ENCODE measurements at places on chromosomes 4 and X. TPM values are rescaled to one million over a fixed set of nuclear protein-coding genes. Genes with fewer than 3 reads are reported as not detected.

DNA sequence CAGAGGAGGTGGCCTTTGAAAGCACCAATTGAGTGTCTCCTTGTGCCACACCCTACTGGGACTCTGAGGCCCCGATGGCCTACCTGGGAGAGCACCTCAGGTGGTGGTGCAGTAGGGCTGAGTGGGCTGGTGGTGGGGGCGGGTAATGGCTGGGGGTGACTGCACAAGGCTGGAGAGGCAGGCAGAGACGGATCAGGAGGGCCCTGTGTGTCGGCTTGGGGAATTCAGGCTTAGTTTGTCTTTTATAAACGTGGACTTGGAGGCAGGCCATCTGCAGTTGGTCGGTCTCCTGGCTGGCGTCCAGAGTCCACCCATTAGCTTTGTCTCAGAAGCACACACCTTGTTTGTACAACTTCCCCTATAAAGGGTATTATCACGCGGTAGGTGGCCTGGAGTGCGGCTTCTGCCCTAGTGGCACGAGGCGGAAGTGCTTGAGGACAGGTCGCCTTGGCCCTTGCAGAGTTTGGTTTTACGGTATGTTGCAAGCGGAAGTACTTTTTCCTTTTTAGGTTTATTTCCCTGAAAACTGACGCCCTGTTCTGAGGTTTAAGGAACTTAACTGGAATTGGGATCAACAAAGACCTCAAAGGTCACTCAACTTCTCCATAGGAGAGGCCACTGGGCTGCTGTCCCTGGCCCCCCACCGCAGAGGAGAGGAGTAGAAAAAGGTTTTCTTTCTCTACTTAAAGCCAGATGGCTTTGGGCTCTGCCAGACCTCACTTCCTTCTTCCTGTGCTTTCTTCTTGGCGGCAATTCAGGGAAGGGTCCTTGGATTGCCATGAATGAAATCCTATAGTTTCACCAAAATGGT is 8.0 kb downstream of the TBC1D14 start:
- DNase-seq: peak; percentile 69
- peak overlapping the region; percentile 90 for H3K27ac ChIP-seq
- no peaks in the 10 kb centered on the region for H3K27me3 ChIP-seq
- peaks cover 22% of the 10 kb centered on the region for H3K4me1 ChIP-seq
- H3K4me3 ChIP-seq: no peak overlapping the region

- no peak overlapping the region for H3K27ac ChIP-seq
- no peaks in the 10 kb centered on the region for H3K4me1 ChIP-seq
- no peak overlapping the region for H3K4me3 ChIP-seq
- H3K27me3 ChIP-seq: no peaks in the 10 kb centered on the region
- DNase-seq: no peak
These were observed 11.4 kb upstream of the FGF2 start for GRCh38 chr4:122815248-122815647.

DNA sequence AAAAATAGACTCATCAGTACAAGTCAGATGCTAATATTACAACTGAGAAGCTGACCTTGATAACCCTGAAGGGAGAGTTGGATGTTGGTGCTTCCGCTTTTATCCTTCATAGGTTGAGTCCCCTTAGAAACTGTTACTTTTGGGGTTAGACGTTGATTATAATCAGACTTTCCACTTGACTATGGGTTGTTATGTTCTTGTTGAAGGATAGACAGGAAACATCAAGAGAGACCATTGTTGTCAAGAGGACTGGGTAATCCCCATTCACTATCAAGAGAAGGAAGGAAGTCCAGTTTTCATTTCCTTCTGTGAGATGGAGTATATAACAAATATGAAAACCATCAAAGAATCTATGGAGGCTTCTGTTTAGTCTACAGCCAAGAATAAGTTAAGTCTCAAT is 229.9 kb upstream of the AFF2 start:
- peaks cover 17% of the 10 kb centered on the region for H3K27me3 ChIP-seq
- no peak for DNase-seq
- no peaks in the 10 kb centered on the region for H3K36me3 ChIP-seq
- no peak overlapping the region for H3K4me3 ChIP-seq

DNA sequence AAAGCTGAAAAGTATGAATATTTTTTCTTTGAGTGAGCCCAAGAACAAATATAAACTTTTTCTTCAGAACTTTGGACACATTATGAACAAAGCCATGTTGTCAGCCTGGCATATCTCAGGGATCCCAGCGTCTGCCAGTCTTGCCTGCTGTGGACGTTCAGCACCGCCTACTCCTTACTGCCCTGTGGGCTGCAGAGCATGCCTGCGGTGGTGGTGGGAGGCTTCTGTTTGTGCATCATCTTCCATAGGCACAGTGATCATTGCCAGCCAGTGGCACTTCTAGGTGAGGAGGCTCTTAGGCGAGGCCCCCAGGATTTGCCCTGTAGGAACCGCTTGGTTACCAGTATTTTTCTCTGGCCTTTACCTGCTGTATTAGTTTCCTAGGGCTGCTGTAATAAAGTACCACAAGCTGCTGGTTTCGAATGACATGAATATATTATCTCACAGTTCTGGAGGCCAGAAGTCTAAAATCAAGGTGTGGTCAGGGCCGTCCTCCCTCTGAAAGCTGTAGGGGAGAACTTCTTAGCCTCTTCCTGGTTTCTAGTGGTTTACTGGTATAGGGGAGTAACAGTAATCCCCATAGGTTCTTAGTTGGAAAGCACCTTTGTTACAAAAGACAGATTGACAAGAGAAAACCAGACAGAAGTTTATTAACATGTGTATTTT is 15.4 kb downstream of the ANXA3 start:
- H3K27me3 ChIP-seq: no peaks in the 10 kb centered on the region
- H3K27ac ChIP-seq: peak overlapping the region; percentile 76
- H3K4me3 ChIP-seq: no peak overlapping the region
- no peak for DNase-seq
- no peaks in the 10 kb centered on the region for H3K4me1 ChIP-seq

- peaks cover 80% of the 10 kb centered on the region for H3K27me3 ChIP-seq
- no peak for DNase-seq
- H3K27ac ChIP-seq: no peak overlapping the region
- H3K4me1 ChIP-seq: no peaks in the 10 kb centered on the region
These were observed 675 bp downstream of the L1CAM start for GRCh38 chrX:153885208-153885787.

DNA sequence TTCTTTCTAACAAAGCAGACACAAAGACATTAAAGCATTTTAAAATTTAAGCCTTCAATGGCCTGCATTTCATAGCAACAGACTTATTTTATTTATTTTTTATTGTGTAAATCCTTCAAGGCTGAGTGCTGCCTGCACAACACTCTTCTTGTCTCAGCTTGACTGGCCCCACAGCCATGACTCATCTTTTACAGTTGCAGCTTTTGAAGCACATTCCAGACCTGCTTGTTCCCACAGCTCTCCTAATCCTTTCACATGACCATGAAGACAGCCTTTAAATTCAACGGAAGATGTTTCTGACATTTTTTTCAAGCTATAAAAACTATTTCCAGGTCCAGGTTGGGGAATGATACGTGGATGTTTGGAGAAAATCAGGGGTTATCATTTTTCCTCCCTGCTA is 276.9 kb upstream of the TACR3 start:
- DNase-seq: no peak
- H3K4me3 ChIP-seq: no peak overlapping the region
- H3K4me1 ChIP-seq: no peaks in the 10 kb centered on the region
- H3K27me3 ChIP-seq: no peaks in the 10 kb centered on the region
- no peaks in the 10 kb centered on the region for H3K36me3 ChIP-seq
- H3K27ac ChIP-seq: peak overlapping the region; percentile 14

DNA sequence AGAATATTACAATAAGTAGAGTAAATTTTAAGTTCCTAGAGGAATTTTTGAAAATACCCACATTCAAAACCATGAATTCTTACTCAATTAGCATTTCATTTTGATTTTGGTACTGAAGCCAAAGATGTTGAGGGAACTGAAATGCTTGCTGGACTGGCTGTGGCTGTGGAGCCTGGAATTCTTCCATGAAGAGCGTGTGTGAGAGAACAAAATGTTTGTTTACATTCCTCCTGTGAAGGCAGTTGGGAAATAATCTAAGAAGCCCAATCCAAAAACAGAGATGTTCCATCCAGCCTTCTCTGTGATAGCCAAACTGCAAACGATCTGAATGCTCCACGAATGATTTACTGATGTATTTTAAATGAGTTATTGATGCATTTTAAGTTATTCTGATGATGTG is 3.8 kb upstream of the ADH1B start:
- peak; percentile 36 for DNase-seq
- no peak overlapping the region for H3K4me3 ChIP-seq
- no peaks in the 10 kb centered on the region for H3K36me3 ChIP-seq
- peak overlapping the region; percentile 73 for H3K27ac ChIP-seq
- H3K4me1 ChIP-seq: no peaks in the 10 kb centered on the region

DNA sequence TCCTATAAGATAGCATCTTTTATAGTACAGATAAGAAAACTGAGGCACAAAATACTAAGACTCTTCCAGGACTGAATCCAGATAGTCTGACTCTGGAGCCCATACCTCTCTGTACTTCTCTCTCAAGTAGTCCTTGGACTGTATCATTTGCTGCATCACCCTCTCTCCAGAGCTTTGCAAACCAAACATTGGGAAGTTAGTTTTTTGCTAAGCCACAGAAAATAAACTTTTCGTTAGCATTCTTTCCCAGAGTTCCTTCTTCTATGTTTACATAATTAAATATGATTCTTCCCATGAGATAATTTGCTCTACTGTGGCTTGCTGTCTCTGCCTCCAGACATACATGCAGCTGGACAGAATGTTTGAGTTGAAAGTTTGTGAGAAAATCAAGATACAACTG is 22.0 kb downstream of the PPEF2 start:
- DNase-seq: no peak
- H3K27me3 ChIP-seq: no peaks in the 10 kb centered on the region
- H3K27ac ChIP-seq: no peak overlapping the region
- no peaks in the 10 kb centered on the region for H3K36me3 ChIP-seq
- H3K4me3 ChIP-seq: no peak overlapping the region
- no peaks in the 10 kb centered on the region for H3K4me1 ChIP-seq

- H3K27me3 ChIP-seq: no peaks in the 10 kb centered on the region
- DNase-seq: peak; percentile 58
- H3K27ac ChIP-seq: peak overlapping the region; percentile 48
- no peaks in the 10 kb centered on the region for H3K4me1 ChIP-seq
These were observed 57.2 kb upstream of the FAM9C start for GRCh38 chrX:13101441-13102139.

DNA sequence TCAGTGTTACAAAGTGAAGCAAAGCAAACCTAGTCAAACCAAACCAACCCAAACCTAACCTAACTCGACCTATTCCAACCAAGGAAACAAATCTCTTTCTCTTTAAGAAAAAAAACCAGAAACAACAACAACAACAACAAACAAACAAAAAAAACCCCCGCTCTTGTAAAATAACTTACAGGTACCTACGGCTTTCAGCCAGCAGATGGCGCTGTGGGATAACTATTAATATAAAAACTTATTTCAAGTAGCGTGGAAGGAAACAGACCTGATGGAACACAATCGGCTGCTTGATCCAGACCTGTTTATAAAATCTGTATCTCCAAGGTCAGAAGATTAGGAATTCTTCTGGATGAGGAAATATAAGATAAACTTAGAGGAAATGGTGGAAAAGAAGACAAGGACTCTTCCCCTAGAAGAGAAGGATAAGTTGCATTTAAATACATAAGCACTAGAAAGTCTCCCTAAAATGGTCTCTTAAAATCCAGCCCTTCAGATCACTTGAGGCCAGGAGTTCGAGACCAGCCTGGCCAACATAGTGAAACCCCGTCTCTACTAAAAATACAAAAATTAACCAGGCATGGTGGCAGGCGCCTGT is 34.4 kb upstream of the CDKL5 start:
- no peaks in the 10 kb centered on the region for H3K36me3 ChIP-seq
- H3K4me3 ChIP-seq: no peak overlapping the region
- no peaks in the 10 kb centered on the region for H3K4me1 ChIP-seq
- peaks cover 33% of the 10 kb centered on the region for H3K27me3 ChIP-seq

DNA sequence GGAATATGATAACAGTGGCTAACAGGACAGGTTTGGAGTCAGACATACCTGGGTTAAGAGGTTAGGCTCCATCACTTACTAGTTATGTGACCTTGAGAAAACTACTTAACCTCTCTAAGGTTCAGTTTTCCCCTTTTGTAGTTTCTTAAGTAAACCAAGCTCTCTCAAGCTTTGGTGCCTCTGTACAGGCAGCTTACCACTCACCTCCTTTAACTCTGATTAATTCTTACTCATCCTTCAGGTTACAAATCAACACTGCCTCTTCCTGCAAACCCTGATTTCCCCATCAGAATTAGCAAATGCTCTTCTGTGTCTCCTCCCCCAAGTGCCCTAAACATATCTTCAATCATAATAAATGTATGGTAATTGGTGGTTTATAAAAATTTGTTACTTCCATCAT is 3.5 kb upstream of the SERTM2 start:
- no peak for DNase-seq
- H3K36me3 ChIP-seq: no peaks in the 10 kb centered on the region
- H3K4me1 ChIP-seq: no peaks in the 10 kb centered on the region
- H3K27me3 ChIP-seq: peaks cover 43% of the 10 kb centered on the region

DNA sequence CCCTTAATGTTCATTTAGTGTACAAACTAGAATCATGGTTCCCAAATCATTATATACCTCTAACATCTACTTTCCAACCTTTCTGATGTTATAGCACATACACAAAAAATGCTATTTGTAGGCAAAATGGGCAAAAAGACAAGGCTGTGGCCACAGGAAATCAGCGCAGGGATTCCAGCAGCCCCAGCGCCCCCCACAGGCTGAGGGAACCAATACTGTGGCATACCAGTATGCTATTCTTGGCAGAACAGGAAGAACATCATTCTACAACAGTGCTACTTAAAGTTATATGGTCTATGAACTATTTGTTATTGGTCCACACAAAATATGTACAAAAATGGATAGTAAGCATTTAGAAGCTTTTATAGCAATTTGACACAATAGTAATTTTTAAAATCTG is 25.3 kb downstream of the STEEP1 start:
- no peaks in the 10 kb centered on the region for H3K4me1 ChIP-seq
- no peak overlapping the region for H3K27ac ChIP-seq
- H3K4me3 ChIP-seq: no peak overlapping the region
- DNase-seq: no peak
- no peaks in the 10 kb centered on the region for H3K36me3 ChIP-seq
- no peaks in the 10 kb centered on the region for H3K27me3 ChIP-seq

DNA sequence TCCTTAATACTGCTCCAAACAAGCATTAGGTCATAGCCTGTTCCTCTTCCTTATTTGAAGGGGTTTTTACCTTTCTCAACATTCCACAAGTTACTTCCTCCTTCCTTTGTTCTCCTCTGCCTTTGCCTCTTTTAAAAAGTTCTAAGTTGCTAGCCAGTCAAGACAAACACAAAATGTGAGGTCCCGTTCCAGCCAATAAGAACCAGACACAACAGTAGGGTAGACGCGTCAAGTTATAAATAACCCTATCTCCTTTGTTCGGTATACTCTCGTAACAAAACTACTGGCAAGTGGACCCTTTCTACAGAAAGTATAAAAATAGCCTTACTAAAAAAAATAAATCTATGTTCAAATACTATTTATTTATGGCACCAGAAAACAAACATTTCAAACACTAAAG is 6.3 kb upstream of the ACE2 start:
- H3K27ac ChIP-seq: peak overlapping the region; percentile 70
- no peak overlapping the region for H3K4me3 ChIP-seq
- H3K4me1 ChIP-seq: no peaks in the 10 kb centered on the region
- H3K36me3 ChIP-seq: no peaks in the 10 kb centered on the region
- no peak for DNase-seq
- H3K27me3 ChIP-seq: peaks cover 35% of the 10 kb centered on the region

PLAC8 gene
- total RNA-seq: 7.9 TPM

ACTRT1 gene
- total RNA-seq: not detected

AWAT2 gene
- not detected for total RNA-seq

UBE2K gene
- total RNA-seq: 31.0 TPM

MAGEH1 gene
- total RNA-seq: 32.3 TPM

SMIM10 gene
- total RNA-seq: 6.2 TPM

RAB41 gene
- not detected for total RNA-seq

CFAP99 gene
- total RNA-seq: not detected

TLR3 gene
- 7.4 TPM for total RNA-seq

CPLX1 gene
- 1.2 TPM for total RNA-seq
